ENCODE measurements at places on chromosomes 5 and 9.

DNA sequence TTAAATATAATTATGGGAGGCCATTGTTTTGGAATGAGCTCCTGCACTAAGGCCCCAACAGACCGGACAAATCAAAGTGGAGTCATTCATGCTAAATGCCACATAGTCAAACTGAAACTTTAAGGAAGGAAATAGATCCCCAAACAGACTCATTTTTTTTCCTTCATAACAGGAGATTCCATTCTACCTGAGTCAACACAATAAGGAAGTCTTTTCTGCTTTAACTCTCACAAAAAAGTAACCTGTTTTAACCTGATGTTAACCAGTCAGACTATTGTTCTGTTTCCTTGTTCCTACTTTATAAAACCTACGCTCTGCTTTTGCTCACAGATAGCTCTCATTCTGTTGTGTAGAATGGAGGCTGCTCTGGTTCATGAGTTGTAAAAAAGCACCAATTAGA lies 234.9 kb downstream of the YTHDC2 start:
- no peak for DNase-seq

- DNase-seq: no peak
These were observed 150.7 kb downstream of the ICE1 start for GRCh38 chr5:5572976-5573797.

- DNase-seq: no peak
These were observed 366.2 kb downstream of the ACTL7B start for GRCh38 chr9:108489567-108489966.

- no peak for DNase-seq
These were observed 195.8 kb downstream of the SLC12A2 start for GRCh38 chr5:128279345-128279744.

GRCh38 chr5:145130996-145131395 lies 704.1 kb downstream of the PRELID2 start:
- no peak for DNase-seq

GRCh38 chr5:131944702-131945550 lies 537 bp downstream of the MEIKIN start:
- no peak for DNase-seq

GRCh38 chr9:98522487-98522886 lies 186.2 kb downstream of the GABBR2 start:
- DNase-seq: no peak

Data from NCI-H446 treated with DMSO at 0.1 percent for 48 hours (cell line).